CD4-positive, alpha-beta T cell treated with Interleukin-17A for 4 hours (primary cell): ENCODE measurements at places on chromosomes 6 and 20.

- DNase-seq, result no peak
Observed at GRCh38 chr6:93842178-93842577, 422.8 kb upstream of the EPHA7 start.

DNA sequence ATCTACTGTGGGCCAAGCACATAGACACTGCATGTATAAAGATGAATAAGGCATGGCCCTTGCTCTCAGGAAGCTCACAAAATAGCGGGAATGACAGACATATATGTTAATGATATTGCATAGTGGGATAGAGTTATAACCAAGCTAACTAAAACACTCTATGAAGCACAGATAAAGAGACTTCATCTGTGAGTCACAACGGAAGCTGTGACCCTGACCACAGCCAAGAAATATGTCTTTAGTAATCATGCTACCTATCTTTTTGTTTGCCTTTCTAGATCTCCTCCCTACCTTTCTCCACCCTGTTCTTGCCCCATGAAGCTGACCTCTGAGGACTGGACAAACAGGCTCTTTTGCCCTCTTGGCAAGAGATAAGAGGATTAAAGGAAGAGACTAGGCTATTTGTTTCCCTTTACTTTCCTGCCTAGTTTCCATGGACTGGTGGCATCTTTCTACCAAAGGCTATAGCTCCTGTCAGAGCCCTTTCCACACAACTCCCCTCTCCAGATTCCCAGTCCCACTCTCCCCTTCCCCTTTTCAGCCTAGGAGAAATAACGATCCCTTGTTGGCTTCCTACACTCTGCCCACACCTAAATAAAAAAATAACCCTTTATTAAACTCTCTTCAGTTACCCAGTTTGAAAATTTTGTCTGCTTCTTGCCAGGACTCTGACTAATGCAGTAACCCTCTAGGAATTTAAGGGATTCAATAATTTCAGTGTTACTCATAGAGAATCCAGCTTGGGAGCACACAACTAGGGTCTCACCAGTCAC is 504.9 kb upstream of the MARCKS start:
- DNase-seq, result no peak

- DNase-seq, result no peak
Observed at GRCh38 chr6:6602262-6602661, 13.7 kb downstream of the LY86 start.

DNA sequence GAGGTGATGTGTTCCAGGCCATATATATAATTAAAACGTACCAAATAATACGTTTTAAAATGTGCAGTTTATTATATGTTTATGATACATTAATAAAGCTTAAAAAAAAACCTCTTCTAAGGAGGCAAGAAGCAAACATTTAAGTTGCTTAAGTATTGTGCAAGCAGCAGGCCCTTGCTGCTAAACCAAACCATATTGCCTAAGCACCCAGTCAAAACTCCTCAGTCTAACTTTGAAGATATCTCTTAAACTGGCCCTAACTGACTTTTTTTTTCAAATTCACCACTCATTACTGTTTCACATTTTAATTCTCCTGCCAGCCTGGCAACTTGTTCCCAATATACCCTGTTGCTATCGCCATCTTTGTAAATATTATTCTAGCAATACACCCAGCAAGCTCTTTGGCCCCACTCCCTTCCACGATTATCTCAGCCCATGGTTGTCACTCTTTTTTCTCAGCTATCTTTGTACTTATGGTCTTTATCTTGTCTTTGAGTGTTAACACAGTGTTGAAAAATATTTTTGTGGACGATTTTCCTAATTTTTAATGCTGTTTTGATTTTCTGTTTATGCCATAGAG is 60.9 kb downstream of the C6orf58 start:
- DNase-seq, result no peak

DNA sequence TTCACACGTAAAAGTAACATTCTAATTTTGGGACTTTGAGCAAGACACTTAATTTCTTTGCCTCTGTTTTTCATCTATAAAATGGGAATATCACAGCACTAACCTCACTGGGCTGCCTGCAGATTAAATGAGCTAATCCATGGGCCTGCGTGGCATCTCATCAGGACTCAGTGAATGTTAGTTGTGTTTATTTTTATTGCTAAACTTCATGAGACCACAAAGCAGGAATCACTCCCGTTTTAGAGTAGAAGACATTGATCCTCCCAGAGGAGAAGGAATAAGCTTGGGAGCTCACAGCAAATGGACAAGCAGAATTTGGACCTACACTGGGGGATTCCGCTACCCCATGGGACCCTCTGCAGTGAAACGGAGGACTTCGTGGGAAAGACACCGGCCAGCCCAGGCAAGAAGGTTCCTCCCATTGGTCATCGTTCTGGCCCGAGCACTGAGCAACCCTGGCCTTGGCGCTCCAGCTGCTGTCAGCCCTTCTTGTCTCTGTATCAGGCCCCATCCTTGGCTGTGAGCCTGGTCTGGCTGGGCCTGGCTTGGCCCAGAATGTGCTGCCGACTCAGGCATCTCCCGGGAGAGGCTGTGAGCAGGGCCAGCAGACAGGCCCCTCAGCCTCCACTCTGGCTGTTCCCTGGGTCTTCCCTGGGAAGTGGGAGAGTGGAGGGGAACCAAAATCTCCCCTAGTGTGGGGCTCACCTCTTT is 79.8 kb downstream of the NFATC2 start:
- no peak for DNase-seq

DNA sequence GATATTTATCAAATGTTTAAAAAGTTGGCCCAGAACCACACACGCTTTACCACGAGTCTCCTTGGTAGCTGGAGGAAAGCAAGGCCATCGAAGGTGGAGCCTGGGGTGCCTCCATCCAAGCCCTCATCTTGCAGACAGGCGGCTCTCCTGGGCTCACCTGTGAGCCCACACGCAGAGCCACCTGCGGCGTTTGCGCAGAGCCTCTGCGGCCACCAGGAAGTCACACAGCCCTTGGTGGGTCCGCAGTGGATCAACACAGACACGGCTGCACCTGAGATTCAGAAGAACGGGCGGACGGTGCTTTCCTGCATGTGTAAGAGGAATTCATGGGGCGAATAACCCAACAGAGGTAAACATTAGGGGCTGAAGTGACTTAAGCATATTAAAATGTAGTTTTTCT is 24.5 kb upstream of the SMOC2 start:
- DNase-seq, result no peak

GRCh38 chr6:129525055-129525454 is 184.9 kb downstream of the ARHGAP18 start:
- no peak for DNase-seq

DNA sequence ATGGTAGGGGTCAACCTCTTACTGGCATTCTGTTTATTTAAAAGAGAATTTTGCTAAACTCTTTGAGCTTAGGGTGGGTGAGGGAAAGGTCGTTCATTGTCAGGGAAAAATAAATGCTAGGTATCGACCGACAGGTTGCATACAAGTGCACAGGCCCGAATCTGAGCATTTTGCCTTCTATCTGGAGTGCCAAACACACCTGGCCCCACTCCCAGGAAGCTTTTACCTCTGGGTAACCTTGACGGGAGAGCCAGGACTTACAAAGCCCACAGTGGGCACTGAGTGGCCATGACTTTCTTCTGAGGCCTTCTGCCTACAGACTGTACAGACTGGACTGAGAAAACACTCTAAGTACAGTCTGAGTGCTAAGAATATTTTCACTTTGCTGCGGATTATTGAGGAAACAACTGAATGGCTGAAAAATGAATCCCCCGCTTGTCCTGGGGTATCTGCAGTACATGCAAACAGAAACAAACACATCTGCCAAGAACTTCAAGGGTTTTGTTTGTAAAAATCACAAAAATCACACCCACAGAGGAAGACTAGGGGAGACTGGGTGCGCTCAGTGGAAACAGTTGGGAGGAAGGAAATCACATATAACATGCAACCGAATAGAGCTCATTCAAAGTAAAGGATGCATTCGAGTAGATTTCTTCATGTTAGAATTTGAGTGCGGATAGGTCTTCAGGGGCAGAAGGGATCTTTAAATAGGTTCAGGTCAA is 152.8 kb downstream of the NFATC2 start:
- DNase-seq, result no peak
